Uterus (tissue), 4 donors: ENCODE measurements at places on chromosomes 11 and 22. TPM values are rescaled to one million over a fixed set of nuclear protein-coding genes. Genes with fewer than 3 reads are reported as not detected.
A peak's percentile ranks its signal among the peaks of the same experiment; 100 is the strongest.

B3GAT1 gene
- total RNA-seq = not detected

DUSP8 gene
- under 0.01 TPM for total RNA-seq

PATE2 gene
- total RNA-seq = 0.85 TPM

CRACR2B gene
- 15.5 TPM for total RNA-seq

SAA4 gene
- total RNA-seq = not detected

GLYAT gene
- total RNA-seq = not detected

DNA sequence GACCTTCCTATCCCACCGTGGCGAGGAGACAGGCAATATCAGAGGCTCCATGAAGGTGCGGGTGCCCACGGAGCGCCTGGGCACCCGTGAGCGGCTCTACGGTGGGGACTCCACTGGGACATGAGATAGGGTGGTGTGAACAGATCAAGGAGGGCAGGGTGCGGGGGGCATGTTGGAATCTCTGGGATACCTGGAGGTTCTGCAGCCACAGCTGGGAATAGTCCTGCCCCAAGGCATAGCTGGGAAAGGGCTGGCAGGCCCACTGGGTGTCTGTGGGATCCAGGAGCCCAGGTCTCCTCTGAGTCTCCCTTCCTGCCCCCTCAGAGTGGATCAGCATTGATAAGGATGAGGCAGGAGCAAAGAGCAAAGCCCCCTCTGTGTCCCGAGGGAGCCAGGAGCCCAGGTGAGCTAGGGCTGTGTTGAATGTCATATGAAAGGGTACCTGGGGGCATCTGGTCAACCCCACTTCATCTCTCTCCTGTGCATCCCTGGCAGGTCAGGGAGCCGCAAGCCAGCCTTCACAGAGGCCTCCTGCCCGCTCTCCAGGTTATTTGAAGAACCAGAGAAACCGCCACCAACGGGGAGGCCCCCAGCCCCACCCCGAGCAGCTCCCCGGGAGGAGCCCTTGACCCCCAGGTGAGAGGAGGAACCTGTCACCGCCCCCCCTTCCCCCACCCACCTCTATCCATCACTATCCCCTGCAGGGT, 8.5 kb downstream of the PHOX2A start:
- DNase-seq = no peak

DNA sequence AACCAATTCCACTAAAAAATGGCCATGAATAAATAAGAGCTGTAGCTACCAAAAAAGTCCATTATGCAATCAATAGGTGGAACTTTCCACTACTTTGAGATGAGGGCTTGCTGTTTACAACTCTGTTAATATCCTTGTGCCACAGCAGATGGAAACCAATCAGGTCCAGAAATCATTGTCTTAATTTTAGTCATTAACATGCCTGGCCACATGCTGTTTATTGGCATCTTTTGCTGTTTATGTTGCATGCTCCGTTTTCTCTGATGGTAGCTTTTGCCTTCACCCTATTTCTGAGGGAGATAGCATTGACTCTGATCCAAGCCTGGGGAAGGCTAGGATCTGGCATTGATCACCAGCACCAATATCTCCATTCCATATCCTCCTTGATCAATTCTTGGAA, 192.9 kb upstream of the SEZ6L start:
- no peak for DNase-seq

DNA sequence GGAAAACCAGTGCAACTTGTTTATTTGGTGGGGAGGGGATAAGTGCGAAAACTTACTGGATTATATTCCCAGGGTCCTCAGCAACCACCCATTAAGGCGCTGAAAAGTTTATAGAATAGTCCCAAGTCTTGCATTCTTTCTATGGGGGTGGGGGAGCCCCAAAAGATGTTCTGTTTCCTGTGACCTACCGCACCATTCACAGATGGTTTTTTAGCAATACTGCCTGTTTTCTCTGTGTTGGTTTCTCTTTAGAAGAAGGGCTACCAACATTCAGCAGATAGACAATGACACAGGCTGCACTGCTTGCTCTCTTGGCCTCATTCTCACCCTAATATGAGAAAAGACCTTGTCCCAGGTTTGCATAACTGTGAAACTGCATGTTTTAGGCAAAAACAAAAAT, 86.5 kb downstream of the FAM76B start:
- DNase-seq = no peak

- DNase-seq = no peak
These were observed 145.6 kb downstream of the FEZ1 start for GRCh38 chr11:125350206-125351032.

DNA sequence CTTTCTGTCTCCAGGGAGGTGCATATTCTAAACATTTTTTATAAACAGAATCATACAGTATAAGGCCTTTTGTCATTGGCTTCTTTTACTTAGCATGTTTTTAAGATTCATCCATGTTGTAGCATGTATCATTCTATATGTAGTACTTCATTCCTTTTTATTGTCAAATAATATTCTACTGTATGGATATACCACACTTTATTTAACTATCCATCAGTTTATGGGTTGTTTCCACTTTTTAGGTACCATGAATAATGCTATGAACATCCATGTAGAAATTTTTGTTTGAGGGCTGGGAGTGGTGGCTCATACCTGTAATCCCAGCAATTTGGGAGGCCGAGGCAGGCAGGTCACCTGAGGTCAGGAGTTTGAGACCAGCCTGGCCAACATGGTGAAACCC, 73.1 kb downstream of the PHF21A start:
- no peak for DNase-seq

DNA sequence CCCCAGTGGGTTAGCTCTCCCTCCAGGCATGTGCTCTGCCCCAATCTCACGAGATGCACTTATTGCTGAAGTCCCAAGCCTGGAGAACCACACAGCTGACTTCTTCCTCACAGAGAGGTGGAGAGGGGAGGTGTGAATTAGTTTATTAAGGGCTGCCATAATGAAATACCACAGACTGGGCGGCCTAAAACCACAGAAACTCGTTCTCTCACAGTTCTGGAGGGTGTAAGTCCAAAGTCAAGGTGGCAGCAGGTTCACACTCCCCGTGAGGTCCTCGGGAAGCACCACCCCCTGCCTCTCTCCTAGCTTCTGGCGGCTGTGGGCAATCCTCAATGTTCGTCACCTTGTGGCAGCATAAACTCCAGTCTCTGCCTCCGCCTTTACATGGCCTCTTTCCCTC, 39.3 kb downstream of the TECTA start:
- no peak for DNase-seq

DNA sequence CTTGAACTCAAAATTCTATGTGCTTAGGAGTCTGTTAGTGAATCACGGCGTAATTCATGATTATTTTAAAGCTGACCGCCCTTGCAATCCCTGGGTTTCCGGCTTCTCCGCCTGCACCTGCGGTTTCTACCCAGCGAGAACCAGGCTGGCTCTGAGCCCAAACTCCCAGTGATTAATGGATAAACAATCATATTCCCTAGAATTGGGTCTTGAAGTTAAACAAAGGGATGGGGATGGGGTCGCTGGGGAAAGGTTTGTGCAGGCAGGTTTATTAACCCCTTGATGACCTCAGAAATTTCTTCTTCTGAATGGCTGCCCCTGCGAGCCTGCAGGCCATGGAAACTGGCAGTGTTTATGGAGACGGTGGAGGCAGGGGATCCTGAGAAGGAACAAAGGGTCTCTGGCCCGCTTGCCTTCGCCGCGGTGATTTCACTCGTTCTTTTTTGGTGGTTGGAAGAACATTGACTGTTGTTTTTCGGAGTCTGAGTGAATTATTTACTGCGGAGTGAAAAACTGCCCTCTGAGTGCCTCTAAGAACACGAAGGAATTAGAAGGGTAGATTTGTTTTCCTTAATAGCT, 1000.3 kb downstream of the BRD1 start:
- DNase-seq = no peak

DNA sequence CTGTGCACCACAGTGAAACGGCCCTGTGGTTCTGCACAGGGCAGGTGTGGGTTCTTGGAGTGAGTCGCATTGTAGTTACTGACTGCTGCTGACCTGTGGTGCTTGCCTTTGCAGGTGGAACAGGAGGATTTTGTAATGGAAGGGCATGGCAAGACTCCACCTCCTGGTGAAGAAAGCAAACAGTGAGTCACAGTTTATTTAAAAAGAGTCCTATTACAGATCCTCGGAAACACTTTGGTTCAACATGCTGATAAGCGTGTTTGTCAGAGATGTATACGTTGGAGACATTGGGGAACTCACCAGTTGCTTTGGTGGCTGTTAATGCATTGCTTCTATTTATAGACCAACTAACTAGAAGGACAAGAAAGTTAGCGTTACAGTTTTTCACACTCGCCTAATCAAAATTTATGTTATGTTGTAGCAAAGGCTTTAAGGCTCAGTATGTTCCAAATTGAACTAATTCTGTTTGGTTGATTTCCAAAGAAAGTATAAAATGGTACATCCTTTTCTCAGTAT, 21.7 kb upstream of the TNRC6B start:
- DNase-seq = no peak

- no peak for DNase-seq
These were observed 76.5 kb downstream of the SWAP70 start for GRCh38 chr11:9740202-9740883.

GRCh38 chr22:41050883-41051282, 41.5 kb upstream of the EP300 start:
- no peak for DNase-seq

- peak; percentile 59 for DNase-seq
These were observed 46.3 kb downstream of the ANO1 start for GRCh38 chr11:70124321-70125000.

DNA sequence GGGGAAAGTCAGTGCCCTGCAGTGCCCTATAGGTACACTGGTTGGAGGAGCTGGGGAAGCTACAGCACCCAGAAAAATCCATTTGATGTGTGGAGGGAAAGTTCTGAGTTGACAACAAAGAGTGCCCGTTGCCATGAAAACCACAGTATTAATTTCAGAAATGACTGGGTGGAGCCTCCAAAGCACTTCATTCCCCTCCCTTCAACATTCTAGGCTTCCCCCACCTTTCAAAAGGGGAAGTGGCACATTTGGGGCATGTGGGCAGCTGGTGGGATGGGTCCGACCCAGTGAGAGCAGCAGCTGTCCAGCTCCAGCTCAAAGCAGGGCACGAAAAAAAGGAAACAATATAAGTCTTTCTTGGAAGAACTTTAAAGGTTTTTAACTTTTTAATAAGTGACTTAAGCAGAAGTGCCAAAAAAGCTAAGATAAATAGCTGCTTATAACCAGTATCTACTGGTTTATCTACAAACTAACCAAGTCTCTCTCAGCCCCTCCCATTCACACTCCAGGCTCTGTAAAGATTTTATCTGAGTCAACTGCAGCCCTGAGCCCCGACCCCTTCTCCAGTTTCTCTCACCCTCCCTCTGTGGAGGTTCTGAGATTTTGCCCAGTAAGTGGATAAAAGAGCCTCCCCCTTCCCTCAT, 9.0 kb upstream of the AHNAK start:
- DNase-seq = no peak

DNA sequence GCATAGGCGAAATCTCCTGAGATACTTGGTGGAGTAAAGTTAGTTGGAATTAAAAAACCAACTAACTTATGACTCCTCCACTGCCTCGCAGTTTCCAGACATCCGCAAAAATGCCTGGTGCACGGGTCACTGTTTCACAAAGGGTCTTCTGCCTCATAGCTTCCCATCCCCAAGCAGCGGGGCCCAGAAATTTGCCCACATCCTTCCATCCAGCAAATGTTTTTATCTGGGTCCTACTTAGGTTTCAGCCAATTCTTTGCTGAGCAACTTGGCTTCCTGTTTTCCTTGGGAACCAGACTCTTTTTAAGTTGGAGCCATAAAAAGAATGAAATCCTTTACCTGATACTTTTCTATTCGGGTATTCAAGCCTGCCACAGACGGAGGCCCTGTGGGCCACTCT, 36.2 kb downstream of the FZD4 start:
- DNase-seq = no peak

- no peak for DNase-seq
These were observed 666 bp downstream of the NELL1 start for GRCh38 chr11:20669820-20670684.

- DNase-seq = no peak
These were observed 37.8 kb downstream of the SLC5A1 start for GRCh38 chr22:32080904-32081303.

DNA sequence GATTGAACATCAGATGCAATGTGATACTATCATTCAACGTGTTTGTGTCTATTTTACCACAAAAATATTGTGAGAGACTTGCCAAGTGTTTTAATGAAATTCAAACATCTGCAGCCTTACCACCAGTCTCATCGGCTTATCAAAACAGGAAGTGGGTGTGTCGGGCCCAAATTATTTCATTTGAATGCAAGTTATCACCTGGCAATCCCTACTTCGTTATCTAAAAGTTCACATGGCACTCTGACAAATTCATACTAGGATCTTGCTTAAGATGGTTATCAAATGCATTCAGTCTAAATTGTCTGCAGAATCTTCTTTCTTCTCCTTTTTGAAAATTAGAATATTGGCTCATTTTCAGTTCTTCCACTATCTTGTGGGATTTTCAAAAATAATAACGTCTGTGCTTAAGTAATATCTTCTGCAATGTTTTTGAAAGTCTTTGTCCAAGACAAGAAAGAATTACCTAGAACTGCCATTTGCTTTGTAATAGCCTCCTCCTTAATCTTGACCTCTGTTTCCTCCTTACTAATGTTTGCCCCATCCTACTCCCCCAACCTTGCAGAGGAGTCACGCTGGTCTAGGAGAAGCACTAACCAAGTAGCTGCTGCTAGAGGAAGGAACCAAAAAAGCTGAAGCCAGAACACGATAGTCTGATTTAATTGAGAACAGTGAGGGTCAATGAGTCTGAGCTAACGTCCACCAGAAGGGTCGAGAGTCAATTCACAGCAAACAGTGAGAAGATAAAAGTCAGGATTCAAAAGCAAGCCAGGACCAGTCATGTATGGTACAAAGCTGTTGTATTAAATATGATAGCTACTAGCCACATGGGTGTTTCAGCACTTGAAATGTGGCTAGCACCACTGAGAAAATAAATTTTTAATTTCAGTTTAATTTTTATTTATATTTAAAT, 10.2 kb upstream of the BIRC3 start:
- DNase-seq = no peak

GRCh38 chr22:45859231-45860161, 117.5 kb downstream of the WNT7B start:
- no peak for DNase-seq

GRCh38 chr22:44172370-44173108, 8.2 kb upstream of the PARVG start:
- DNase-seq = no peak

GRCh38 chr11:80637571-80637970, 1196.7 kb upstream of the TENM4 start:
- no peak for DNase-seq

GRCh38 chr11:59207988-59208451, 4.7 kb downstream of the MPEG1 start:
- peak; percentile 56 for DNase-seq

GRCh38 chr11:786235-787083, 3.4 kb downstream of the CEND1 start:
- no peak for DNase-seq

- DNase-seq = no peak
These were observed 545.2 kb upstream of the CCDC179 start for GRCh38 chr11:23405350-23405937.

GRCh38 chr11:12295943-12296342, 81.4 kb upstream of the PARVA start:
- DNase-seq = no peak

DNA sequence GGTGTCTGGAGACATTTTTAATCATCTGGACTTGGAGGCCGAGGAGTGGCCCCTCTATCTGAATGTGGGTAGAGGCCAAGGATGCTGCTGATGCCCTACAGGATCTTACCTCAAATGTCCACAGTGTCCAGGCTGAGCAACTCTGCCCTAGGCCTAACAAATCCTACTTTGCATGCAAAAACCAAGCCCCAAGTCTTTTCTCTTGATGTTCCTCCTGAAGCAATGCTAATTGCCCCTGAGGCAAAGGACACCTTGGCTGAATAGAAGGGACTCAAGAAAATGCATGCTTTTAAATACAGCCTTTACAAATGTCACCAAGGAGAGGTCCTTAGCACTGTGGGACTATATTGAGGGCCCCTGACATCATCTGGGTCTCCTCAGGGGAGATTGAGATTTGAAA, 43.8 kb upstream of the PHF21B start:
- no peak for DNase-seq
